ENCODE measurements at places on chromosomes 5 and 9.

DNA sequence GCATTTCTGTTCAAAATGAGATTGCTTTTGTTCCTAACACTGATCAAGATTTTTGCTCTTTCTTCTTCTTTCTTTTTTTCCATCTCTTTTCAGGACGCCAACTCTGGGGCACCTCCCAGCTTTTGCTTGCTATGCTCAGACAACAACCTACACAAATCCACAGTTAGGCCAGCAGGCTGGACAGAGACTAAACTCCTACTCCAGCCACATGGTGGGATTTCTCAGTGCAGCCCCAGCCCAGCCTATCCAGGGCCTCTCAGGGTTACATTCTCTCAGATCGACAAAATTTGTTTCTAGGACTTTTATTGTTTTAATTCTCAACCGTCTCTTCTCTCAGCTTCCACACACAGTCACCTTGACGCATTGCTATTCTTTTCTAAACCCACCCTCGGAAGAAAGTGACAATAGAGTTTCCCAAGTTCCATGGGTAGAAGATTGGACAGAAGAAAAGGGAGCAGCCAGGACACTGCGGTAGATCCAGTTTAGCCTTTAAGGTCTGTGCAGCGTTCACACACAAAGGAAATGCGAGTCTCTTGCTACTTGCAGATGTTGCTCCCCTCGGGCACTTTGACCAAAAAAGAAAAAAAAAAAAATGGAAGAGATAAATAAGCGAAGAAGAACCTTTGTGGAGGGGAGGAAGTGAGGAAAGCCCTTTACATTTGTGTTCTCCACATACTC, 588.6 kb upstream of the GRAMD2B start:
- DNase-seq, result no peak

- DNase-seq, result no peak
These were observed 97.2 kb downstream of the PCSK1 start for GRCh38 chr5:96335873-96336272.

DNA sequence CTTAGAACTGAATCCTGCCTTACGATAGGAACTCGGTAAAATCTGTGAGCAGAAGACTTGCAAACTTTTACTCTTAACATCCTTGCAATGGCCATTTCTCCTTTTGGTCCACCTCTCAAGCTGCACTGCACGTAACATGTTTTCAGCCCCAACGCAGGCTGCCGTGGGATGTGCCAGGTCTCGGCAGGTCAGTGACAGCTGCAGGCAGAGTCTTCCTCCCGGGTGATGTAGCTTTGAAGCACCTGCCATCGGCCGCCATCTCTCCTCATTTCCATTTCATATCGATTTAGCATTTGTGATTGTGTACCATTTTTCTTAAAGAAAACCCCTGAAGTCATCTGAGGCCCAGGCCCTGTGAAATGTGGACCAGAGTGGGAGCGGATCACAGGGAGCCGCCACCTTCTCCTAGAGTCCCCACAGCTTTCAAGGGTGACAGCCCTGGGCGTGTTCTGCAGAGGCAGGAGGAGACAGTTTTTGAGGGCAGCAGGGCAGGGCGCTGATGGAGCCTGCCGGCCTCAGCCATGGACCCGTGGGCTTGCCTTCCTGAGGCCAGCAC, 25.8 kb upstream of the LPCAT1 start:
- DNase-seq, result no peak

DNA sequence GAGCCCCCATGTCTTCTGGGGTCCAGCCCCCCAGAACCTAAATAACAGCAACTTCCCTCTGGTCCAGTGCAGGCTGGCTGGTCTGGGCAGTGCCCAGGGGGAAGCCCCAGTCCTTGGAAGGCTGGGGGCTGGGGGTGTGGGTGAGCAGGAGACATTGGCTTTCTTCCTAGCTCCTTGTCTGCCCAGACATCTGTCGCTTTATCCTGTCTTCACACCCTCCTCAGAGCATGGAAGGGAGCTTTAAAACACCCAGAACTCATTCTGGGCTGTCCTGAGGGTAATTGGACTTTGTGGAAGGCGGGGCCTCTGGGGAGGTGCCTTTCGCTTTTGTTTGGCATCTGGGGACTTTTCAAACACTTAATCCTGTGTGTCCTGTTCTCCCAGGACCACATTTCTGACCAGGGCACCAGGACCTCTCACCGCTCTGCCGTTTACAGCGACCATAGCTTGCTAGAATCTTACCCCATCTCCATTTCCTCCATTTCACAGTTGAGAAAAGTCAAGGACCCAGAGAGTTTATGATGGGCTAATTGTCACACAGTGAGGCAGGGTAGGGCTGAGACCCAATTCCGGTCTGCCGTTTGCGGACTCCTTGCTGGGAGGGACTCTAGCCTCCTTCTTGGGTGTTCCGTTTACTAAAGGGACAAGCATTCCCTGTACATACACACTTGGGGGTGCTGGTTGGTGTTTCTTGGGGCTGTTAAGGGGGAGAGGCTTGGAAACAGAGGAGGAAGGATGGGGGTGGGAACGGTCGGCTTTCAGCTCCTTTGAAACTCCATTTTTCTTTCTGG, 1.1 kb downstream of the GSN start:
- DNase-seq, result no peak

GRCh38 chr5:56900858-56901578, 8.4 kb upstream of the SETD9 start:
- DNase-seq, result no peak

GRCh38 chr5:139212486-139212885, 14.3 kb upstream of the SIL1 start:
- DNase-seq, result no peak

GRCh38 chr9:14311171-14311949, 2.6 kb downstream of the NFIB start:
- DNase-seq, result no peak

DNA sequence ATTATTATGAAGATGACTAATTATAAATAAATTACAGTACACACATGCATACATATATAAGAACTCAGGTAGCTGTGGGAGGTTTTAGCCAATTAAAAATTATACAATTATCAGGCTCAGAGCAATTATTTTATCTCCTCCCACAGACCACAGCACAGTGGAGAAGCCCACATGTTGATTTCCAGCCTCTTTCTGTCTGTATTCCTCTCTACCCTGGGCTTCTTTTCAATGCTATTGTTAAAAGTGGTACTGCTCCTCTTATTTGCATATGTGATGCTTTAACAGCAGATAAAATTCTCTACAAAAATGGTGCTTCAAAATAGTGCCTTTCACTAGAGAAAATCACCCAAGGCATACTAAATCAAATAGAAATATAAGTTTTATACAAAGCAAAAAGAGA, 218.7 kb downstream of the NFIB start:
- DNase-seq, result no peak

- no peak for DNase-seq
These were observed 330.7 kb upstream of the POU5F2 start for GRCh38 chr5:94072116-94072515.

- DNase-seq, result no peak
These were observed 5.5 kb downstream of the ANGPTL2 start for GRCh38 chr9:127116957-127117356.

- DNase-seq, result peak; percentile 10
These were observed 92.0 kb downstream of the THBS4 start for GRCh38 chr5:80127116-80127552.

GRCh38 chr9:89234205-89235067, 55.8 kb upstream of the SHC3 start:
- DNase-seq, result peak; percentile 25

- DNase-seq, result no peak
These were observed 62.1 kb upstream of the TRPC7 start for GRCh38 chr5:136427426-136427825.

DNA sequence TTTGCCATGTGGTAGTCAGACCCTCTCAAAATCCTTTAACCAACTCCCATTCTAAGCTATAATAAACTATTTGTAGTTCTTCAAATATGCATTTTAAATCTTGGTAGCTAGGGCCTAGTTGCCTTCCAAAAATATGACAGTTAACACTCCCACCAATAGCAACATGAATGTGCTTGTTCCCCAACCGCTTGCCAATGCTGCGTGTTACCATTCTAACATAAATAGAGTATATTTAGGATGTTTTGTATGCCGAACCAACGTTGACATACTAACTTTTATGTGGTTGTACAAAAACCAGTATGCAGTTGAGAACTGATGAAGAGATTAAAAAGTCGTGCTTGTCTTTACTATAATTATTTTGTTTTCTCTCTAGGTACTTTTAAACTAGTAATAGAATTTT, 9.0 kb downstream of the UBE2B start:
- no peak for DNase-seq

GRCh38 chr5:176420972-176421544, 4.7 kb upstream of the CLTB start:
- DNase-seq, result no peak

GRCh38 chr9:35114840-35115628, 628 bp downstream of the ATOSB start:
- peak; percentile 36 for DNase-seq

DNA sequence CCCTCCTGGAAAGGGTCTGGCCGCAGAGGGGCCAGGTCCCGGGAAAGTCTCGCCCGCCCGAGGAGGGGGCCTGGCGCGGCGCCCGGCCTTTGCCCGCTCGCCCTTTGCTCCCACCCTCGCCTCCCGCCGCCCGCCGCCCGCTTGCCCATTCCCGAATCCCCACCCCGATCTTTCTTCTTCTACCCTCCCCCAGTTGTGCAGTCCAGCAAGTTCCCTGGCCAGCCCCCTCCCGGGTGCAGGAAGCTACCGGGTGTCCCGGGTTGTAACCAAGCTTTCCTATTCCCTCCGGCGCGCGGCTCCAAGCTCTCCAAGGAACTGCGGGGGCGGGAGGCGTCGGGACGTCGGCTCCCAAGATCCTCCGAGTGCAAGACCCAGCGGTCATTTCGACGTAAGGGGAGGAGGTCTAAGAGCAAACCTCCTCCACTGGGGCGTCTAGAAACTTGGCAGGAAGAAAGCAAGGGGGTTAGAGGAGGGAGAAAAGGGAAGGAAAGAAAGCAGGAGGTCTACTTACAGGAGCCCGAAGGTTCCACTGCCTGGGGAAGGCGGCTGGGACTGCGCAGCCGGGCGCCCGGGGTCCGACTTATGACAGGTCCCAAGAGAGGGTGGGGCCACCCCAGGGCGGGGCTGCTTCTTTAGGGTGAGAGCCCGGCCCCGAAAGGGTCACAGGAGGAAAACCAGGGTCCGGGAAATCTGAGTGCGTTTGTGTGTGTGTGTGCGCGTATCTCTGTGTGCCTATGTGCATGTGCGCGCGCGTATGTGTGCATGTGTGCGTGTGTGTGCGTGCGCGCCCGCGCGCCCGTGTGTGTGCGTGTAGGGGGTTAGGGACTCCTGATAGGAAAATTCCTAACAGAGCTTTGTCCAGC, at the start of gene PTGR1:
PTGR1 (minus strand) TSS at position 556 of the 863 bp plus-strand sequence. CDS start 2,225 bp downstream, outside the sequence.
- no peak for DNase-seq

DNA sequence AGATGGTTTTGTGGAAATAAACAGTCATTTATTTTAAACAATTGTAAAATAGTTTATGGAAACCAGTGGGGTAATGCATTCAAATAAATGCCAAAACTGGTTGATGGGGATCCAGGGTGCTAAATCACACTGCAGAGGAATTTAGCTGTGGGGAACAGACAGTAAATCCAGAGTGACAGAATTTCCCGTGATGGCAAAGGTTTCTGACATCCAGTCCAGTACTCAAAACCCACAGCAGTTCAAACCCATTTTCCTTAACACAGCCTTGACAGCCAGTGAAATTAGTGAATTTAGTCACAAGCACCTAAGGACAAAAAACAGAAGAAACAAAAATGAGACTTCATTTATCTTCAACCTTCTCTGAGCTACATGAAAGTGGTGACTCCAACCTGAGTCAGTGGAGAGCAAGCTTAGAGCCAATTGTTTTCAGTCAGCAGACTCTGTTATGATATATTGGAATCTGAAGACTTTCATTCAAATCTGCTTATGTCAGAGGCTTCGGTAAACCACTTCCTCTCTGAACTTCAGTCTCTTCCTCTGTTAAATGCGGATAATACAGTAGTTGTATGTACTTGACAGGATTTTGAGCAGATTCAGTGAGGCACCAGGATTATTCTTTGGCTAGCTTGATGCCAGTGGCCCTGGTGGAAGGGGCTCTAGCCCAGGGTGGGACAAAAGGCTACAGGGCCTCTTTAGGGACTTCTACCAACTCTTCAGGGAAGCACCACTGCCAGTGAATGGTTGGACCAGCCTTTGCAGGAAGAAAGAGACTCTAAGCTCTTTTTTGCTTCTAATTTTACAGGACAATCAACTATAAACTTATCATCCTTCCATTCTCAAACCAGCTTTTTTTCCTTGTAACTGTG, 185.3 kb downstream of the MAPKAP1 start:
- no peak for DNase-seq

DNA sequence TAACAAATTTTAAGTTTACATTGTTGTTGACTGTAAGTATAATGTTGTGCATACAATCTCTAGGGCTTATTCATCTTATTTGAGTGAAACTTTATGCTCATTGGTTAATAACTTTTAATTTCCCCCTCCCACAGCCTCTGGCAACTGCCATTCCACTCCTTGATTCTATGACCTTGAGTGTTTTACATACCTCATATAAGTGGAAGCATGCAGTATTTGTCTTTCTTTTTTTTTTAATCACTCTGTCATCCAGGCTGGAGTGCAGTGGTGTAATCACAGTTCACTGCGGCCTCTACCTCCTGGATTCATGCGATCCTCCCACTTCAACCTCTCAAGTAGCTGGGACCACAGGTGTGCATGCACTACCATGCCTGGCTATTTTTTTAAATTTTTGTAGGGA, 83.9 kb downstream of the KCTD16 start:
- DNase-seq, result no peak

GRCh38 chr9:86902586-86902985, 44.7 kb downstream of the GAS1 start:
- no peak for DNase-seq

GRCh38 chr5:168801567-168801966, 222.4 kb upstream of the PANK3 start:
- DNase-seq, result no peak

GRCh38 chr9:91047993-91048607, 246.5 kb downstream of the SYK start:
- no peak for DNase-seq

GRCh38 chr5:8839361-8840055, 706.4 kb downstream of the SEMA5A start:
- no peak for DNase-seq

GRCh38 chr5:159345336-159345735, 15.0 kb upstream of the IL12B start:
- DNase-seq, result no peak

DNA sequence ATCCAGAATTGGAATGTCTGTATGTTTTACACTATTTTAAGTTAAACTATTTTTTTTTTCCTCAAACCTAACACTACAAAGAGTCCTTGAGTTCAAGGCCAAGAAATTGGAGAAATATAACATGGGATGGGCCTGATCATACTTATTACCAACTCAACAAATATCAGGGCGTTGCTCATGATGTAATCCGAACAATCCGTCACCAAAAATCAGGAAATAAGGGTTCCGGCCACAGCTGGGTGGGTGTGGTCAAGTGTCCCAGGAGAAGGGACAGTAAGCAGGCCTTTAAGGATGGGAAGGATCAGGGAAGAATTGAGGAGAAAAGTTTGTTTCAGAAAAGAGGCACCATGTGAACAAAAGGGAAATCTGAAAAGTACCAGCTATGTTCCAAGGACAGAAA, 29.8 kb downstream of the MED27 start:
- DNase-seq, result no peak

DNA sequence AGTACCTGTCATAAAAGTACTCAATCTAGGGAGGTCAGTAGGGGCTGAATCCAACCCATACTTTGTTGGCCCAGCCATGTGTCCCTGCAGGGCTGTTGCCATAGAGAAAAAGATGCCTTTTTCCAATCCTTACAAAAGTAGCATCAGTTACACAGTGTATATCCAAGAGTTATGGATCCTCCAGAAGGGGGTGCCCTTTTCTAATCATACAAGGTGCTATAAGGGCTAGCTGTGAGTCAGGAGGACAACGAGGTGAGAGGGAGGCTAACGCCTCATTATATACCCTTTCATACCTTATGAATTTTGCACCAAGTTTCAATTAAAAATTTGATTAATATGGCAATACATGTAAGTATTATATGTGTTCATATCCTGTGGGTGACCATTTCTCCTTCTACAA, 4.8 kb downstream of the KIAA0825 start:
- DNase-seq, result no peak

Measured in GM12864 (cell line).